Upper lobe of right lung (tissue), 1 donor: ENCODE measurements at places on chromosomes 1 and 21. TPM values are rescaled to one million over a fixed set of nuclear protein-coding genes. Genes with fewer than 3 reads are reported as not detected.

WNT9A gene
- 10.2 TPM for total RNA-seq

DNA sequence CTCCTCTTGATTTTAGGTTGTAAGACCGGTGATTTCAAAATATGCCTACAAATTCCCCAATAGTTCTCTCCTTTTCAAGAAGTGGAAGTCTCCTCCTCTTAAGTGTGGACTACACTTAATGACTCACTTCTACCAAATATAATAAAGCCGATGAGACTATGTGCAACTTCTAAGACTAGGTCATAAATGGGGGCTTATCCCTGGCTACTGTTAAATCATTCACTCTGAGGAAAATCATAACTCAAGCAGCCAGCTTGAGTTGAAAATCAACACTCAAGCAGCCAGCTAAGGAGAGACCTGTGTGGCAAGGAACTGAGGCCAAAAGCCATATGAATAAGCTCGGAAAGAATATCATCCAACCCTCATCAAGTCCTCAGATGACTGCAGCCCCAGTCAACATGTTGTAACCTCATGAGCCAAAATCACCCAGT, 49.6 kb upstream of the PSMG1 start:
- peaks cover 78% of the 10 kb centered on the region for H3K36me3 ChIP-seq
- no peaks in the 10 kb centered on the region for H3K27me3 ChIP-seq
- peaks cover 3% of the 10 kb centered on the region for H3K4me1 ChIP-seq
- no peak overlapping the region for H3K4me3 ChIP-seq
- H3K27ac ChIP-seq = no peak overlapping the region
- DNase-seq = no peak

REN gene
- total RNA-seq = 0.81 TPM

- no peaks in the 10 kb centered on the region for H3K4me1 ChIP-seq
- H3K4me3 ChIP-seq = no peak overlapping the region
- no peaks in the 10 kb centered on the region for H3K27me3 ChIP-seq
- no peak overlapping the region for H3K27ac ChIP-seq
- no peak for DNase-seq
- no peaks in the 10 kb centered on the region for H3K36me3 ChIP-seq
Measured at GRCh38 chr1:203144661-203145060, 17.1 kb downstream of the ADORA1 start.

CCDC17 gene
- 5.0 TPM for total RNA-seq

- peak within 1 kb of the TSS; percentile 49 for H3K27ac ChIP-seq
- peaks cover 21% of the 10 kb centered on the region for H3K4me1 ChIP-seq
- no peaks in the 10 kb centered on the region for H3K36me3 ChIP-seq
- peak; percentile 95 for DNase-seq
- H3K4me3 ChIP-seq = peak within 1 kb of the TSS; percentile 60
Measured at GRCh38 chr1:32205401-32206370, at the start of gene IQCC. Gene IQCC, plus strand, starts transcription at chr1:32205671. Its CDS starts 11 bp downstream, at chr1:32205682.

GRCh38 chr1:18535391-18536210, 54.9 kb downstream of the KLHDC7A start:
- H3K27ac ChIP-seq = no peak overlapping the region
- no peaks in the 10 kb centered on the region for H3K4me1 ChIP-seq
- H3K4me3 ChIP-seq = no peak overlapping the region
